ENCODE measurements at places on chromosomes 5 and 9.

DNA sequence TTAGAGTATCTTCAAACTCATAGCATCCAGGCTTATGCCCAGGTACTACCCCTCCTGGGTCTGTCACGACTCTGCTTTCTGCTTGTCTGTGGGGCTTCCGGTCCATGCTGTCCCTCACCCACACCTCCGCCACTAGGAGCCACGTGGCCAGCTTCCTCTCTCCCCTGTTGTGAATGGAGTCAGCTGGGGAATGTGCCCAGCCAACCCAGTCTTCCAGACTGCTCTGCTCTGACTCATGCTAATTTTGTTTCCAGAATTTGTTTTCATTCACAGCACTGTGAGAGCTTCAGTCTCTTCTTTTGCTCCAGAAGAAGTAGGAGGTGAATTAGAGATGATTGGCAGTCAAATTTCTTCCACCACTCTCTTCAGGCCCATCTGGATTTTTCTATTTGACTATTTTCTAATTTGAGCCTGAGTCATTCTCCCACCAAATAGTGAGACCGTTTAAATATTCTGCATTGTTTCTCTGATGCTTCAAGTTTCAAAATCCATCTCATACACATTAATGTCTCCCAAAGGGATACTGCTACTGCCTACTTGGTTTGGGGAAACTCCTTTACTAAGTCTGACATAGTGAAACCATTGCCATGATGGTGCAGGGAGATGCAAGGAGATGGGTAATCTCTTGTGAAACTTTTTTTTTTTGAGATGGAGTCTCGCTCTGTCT is 424.1 kb upstream of the KIF2A start:
- H3K27ac ChIP-seq, result no peak overlapping the region
- H3K4me3 ChIP-seq, result no peak overlapping the region
- no peaks in the 10 kb centered on the region for H3K4me1 ChIP-seq
- H3K36me3 ChIP-seq, result no peaks in the 10 kb centered on the region
- no peaks in the 10 kb centered on the region for H3K27me3 ChIP-seq
- no peak for DNase-seq

DNA sequence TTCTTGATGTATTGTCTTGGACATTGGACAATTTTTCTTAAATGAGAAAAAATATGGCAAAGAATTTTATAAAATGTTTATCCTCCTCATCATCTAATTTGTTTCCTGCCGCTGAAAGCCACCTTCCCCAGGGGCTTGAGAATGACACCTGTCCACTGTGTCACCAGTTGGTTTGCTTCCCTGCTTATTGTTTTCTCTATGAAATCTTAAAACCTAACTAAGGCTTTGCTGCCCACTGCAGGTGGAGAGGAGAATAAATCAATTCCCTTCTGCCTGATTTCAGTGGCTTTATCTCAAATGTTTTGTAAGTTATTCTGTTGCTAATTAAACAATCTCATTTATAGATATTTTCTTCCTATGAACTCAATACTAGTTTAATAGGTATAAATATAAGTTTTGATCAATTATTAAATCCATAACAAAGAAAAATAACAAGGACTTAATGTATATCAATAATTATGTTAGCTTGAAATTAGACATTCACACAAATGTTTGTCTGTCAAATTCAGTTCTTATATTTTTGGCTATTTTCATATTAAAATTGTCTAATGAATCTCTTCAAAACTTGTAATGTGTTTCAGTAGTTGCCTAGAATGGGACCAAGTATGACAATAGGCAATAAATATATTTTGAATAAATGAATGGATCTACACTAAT is 822.5 kb downstream of the PTPRD start:
- no peak overlapping the region for H3K4me3 ChIP-seq
- H3K27ac ChIP-seq, result no peak overlapping the region
- no peak for DNase-seq
- H3K4me1 ChIP-seq, result no peaks in the 10 kb centered on the region

GRCh38 chr5:103014983-103015382 is 105.0 kb downstream of the GIN1 start:
- H3K27ac ChIP-seq, result no peak overlapping the region
- no peak overlapping the region for H3K4me3 ChIP-seq
- peaks cover 5% of the 10 kb centered on the region for H3K36me3 ChIP-seq
- peaks cover 5% of the 10 kb centered on the region for H3K4me1 ChIP-seq

DNA sequence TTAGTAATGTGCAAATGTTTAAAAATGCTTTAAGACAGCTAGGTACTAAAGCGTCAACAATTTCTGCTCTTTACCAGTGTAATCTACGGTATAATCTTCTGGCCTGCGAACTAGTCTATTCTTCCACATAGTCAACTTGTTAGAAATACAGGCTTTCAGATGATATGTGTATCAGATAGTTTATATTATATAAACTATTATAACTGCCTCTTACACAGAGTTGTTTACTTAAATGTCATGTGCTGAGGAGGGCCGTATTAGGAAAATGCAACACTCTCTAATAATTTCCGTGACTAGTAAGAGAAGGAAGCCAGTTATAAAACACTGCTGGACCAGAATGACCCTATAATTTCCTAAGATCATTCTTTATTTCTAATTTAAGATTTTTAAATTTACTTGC is 63.6 kb downstream of the WDR41 start:
- no peak overlapping the region for H3K27ac ChIP-seq
- H3K4me3 ChIP-seq, result no peak overlapping the region
- peaks cover 6% of the 10 kb centered on the region for H3K36me3 ChIP-seq

DNA sequence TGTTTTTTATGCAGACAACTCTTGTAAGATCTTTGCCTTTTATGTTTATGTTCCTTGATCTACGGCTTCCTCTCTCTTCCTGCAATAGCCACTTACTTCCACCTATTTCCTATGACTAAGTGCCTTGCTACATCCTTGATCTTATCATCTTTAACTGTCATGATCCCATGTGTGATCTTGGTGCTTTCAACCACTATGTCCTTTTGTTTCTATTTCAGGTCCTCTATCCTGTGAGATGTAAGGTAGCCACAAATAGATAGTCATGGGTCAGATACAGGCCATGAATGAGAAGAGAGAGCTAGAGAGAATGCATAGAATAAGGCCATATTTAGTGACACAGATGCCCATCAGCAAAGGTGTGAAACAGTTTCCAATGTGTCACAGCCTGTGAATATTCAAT is 243.6 kb upstream of the HAPLN1 start:
- no peak overlapping the region for H3K4me3 ChIP-seq
- H3K27me3 ChIP-seq, result no peaks in the 10 kb centered on the region
- DNase-seq, result no peak
